Mammary epithelial cell (primary cell): ENCODE measurements at places on chromosomes 5 and 9.
A peak's percentile ranks its signal among the peaks of the same experiment; 100 is the strongest.

DNA sequence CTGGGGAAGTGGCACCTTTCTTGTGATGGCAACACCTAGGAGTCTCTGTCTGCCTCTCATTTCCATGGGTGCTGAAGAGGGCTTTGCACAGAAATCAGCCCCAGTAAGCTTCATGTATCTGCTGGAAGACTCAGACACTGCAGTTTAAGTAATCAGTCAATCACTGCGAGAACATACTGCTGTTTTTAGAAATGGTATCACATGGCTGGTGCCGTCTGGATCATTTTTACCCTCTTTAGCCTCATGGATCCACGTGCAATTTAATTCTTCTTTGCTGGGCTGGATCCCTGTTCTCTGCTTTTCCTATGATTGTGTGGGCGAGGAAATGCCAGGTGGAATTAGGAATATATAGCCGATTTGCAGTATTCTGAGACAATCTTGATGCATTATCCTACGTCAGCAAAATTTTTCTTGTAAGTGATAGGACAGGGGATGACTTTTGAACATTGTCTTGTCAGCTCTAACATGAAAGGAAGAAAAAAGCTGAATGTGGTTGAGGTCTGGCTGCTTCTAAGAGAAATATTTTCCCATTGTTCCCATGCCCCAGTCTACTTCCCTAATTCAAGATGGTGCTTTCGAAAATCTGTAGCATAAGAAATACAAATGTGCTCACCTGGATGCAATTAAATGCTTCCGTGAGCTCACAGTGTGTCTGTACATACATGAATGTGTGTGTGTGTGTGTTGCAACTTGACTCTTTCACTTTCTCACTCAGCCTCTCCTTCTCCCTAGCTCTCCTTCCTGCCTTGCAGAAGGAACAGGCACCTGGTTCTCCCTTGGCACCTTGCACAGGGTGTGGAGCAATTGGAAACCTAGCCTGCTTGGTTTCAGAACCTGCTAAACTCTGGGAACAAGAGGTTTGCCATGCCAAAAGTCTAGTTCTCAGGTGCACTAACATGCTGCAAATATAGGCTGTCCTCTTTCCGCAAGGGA, 281.6 kb downstream of the NTRK2 start:
- DNase-seq = no peak

DNA sequence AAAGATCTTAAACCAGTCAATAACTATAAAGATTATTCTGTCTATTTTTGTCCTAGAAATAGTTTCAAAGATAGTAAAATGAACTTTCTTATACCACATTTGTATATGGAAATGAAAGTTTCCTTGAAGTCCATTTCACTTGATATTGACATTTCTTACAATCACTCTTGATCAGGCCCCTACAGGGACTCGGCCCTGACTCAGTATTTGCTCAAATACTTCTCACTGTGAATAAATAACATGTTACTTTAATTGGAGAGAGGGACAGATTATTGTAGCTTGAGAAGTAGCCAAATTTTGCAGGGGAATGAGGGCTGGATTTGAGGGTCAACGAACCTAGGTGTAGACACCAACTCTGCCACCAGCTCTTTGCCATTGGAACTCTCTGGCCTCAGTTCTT, 25.6 kb upstream of the SMARCA2 start:
- no peak for DNase-seq

- DNase-seq = no peak
Measured at GRCh38 chr5:16311666-16312065, 132.1 kb upstream of the MARCHF11 start.

DNA sequence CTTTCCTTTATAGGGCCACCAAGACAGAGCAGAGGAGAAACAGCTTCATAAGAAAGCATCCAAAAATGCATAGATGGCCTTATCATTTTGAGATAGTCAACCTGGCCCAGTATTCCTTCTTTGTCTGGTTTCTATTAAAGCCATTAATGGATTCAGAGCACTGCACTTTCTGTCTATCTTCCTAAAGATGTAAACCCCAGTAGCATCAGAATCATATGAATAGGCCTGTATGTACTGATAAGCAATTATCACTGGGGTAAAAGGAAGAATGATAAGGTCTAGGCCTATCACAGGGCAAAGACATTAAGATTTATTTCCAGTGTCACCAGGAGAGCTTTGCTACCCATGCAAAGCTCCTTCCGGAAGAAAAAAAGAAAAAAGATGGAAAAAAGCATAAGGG, 432.5 kb upstream of the C9orf72 start:
- DNase-seq = no peak

DNA sequence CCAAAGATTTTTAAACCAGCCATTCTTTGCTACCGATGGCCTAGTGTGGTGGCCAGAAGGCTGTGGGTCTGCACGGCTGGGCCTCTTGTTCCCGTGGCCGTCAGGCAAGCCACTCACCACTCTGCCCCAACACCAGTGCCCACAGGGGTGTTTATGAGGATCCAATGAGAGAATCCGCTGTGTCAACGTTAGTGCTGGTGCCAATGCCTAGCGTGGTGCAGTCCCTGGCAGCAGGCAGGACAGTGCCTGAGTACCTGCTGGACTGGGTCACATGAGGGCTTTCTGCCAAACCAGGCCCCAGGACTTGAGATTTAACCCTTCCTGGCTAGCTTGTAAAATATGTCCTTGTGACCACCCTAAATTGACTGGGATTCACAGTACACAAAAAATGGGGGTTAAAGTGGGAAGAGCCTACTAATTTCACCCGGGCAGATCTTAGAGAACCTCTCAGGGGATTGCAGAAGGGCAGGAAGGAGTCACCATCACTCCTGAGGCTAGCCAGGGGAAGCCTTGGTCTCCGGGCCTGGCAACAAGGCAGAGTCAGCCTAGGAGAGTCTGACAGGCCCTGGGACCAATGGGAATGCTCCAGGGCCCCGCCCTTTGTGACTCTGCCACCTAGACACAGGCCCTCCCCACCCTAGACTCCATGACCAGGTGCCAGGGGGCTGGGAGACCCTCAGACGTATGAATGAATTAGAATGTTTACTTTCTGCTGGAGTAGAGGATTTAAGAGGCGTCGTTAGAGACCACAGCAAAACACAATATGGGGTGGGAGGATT, 63.2 kb upstream of the FSTL4 start:
- no peak for DNase-seq

GRCh38 chr5:139636207-139636792, 11.8 kb upstream of the CXXC5 start:
- DNase-seq = peak; percentile 48

DNA sequence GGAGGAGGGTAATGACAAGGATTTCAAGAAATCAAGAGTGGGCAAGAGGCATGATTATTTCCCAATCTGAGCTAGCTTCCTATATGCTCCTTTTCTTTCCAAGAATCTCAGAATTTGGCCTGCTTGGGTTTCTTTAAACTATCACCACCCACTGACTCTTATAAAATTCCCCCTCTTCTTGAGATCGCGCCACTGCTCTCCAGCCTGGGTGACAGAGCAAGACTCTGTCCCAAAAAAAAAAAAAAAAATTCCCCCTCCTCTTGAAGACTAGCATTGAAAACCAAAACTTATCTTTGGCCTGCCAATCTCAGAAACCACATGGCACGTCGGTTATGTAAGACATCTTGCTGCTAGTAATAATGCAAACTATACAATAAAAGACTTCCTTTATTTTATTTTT, 3.4 kb upstream of the DMXL1 start:
- no peak for DNase-seq

DNA sequence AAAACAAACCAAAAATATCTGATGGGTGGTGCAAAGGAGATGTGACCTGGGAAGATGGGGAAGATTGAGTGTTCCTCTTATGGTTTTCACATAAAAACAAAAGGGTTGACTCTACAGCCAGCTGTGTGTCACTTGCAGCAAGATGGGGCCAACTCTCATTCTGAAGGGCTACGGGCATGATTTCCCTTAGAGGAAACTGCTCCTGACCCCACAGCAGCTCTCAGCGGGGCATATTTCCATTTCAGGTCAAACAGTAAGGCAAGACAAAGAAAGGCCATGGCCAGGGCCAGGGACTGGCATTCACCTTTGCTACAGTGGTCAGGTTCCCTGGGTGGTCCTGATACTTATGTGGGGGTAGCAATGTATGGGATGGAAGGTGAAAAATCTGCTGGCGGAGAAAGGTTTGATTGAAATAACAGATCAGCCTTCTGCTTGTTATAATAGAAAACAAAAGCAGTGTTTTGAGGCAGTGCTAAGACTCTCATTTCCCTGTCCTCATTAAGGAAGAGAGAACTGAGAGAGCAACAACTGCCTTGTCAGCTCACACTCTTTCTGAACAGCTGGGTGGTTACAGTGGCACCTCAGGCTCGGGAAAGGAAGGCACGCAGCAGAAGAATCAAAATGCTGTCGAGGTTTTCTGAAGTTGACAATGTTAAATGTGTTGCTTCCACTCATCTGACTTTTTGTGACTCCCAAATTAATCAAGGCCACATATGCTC, 120.7 kb upstream of the PCA3 start:
- DNase-seq = no peak

DNA sequence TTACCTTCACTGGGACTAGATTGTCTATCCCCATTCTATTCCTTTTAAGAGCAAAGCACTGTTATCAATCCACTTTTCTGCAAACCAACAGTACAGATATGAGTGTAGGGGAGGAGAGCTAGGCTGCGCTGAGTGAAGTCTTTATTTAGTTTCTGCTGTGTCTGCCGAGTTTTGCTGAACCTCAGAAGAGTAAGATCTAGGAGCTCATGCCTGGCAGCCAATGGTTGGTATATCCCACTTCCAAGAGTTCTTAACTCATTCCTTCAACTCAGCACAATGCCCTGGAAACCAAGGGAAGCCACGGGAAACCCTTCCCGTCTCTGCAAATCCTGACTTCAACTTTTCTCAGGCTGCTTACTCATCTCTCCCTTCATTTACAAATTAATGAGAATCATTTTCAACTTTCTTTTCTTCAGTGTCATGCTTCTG, 58.0 kb upstream of the JAK2 start:
- no peak for DNase-seq

DNA sequence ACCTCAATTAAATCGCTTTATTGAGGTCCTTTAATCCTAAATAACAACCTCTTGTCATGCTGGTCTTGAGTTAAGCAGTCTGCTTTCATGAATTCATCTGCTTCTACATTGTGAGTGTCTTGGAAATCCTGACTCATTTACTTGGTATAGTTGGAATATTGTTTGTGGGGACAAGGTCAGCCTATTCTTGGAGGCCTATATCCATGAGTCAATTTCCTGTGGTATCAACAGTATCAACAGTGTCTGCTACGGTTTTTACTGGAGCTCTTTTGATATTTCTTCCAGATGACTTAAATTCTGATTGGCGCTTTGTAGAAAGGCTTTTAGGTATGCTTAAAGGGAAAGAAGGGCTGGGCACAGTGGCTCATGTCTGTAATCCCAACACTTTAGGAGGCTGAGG, 71.2 kb upstream of the PARP8 start:
- peak; percentile 86 for DNase-seq

DNA sequence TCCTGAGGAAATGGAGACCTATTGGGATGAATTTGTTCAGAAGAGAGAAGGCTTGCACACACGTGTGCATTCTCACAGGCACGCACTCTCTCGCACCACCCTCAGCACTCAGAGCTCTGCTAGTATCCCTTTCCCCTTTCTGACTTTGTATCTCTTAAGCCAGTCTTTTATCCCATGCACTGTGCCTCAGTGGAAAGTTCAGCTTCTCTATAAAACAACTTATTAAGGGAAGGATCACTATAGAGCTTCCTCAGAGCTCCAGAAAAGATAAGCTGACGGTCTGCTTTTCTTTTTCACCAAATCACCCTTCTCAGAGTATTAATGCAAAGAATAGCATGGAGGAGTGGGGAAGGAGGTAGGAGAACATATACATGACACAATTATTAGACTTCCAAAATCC, 207.8 kb downstream of the ENC1 start:
- no peak for DNase-seq

DNA sequence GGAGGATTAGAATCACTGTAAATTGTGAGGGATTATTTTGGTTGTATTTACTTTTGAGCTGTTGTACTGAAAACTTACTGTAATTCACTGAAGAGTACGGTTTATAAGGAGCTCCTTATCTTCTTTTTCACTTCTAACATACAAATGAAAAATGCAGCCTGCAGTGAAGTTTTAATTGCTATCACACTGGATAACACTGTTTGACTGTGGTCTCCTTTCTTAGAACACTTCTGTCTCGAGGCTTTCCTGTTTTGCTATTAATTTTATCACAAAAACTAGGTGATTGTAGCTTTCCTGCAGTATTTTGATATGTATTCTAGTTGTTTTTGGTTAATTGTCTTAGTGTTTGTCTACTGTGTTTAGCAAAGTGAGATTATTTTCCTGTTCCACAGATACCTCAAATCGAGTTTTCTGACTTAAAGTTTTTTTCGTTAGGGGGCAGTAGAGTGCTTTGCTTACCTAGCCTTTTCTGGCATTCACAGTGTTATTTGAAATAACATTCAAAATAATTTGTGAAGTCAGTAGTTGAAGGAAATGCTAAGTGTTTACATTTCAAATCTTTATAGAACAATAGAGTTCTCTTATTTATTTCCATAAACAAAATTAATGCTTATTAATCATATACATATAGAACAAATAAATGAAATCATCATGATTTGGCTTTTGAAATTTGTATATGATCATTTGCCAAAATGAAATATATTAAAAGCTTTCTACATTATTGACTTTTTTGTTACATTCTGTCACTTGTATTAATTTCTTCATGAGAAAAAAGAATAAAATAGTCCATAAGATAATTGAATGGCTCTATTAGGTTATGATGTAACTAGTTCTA, 52.9 kb downstream of the COMMD10 start:
- DNase-seq = peak; percentile 27

GRCh38 chr5:53298841-53299240, 181.6 kb upstream of the FST start:
- peak; percentile 6 for DNase-seq

- no peak for DNase-seq
Measured at GRCh38 chr5:43288269-43288831, 24.9 kb downstream of the HMGCS1 start.

GRCh38 chr9:125965477-125965876, 218.3 kb downstream of the PBX3 start:
- DNase-seq = no peak

GRCh38 chr5:139426203-139426885, 13.0 kb downstream of the DNAJC18 start:
- peak; percentile 27 for DNase-seq

- DNase-seq = no peak
Measured at GRCh38 chr5:140205952-140206351, 31.0 kb downstream of the CYSTM1 start.

- DNase-seq = no peak
Measured at GRCh38 chr9:5552301-5552700, 42.0 kb downstream of the PDCD1LG2 start.

- no peak for DNase-seq
Measured at GRCh38 chr5:127589309-127590030, 59.4 kb upstream of the CTXN3 start.
